ENCODE measurements at places on chromosomes 6 and 20. TPM values are rescaled to one million over a fixed set of nuclear protein-coding genes. Genes with fewer than 3 reads are reported as not detected.

Gene SCGN
- total RNA-seq, result 13.8 TPM

Gene KCNQ2
- 188 TPM for total RNA-seq

Gene PNPLA1
- not detected for total RNA-seq

Gene APCDD1L
- total RNA-seq, result not detected

Gene ZC2HC1B
- total RNA-seq, result not detected

Gene MTFR2
- total RNA-seq, result 0.92 TPM
